ENCODE measurements at places on chromosomes 11 and 22.

- H3K27ac ChIP-seq: no peak overlapping the region
- no peak overlapping the region for H3K4me3 ChIP-seq
- H3K27me3 ChIP-seq: peaks cover 6% of the 10 kb centered on the region
- DNase-seq: peak; percentile 60
These were observed 20.8 kb downstream of the ARVCF start for GRCh38 chr22:19995611-19996339.

DNA sequence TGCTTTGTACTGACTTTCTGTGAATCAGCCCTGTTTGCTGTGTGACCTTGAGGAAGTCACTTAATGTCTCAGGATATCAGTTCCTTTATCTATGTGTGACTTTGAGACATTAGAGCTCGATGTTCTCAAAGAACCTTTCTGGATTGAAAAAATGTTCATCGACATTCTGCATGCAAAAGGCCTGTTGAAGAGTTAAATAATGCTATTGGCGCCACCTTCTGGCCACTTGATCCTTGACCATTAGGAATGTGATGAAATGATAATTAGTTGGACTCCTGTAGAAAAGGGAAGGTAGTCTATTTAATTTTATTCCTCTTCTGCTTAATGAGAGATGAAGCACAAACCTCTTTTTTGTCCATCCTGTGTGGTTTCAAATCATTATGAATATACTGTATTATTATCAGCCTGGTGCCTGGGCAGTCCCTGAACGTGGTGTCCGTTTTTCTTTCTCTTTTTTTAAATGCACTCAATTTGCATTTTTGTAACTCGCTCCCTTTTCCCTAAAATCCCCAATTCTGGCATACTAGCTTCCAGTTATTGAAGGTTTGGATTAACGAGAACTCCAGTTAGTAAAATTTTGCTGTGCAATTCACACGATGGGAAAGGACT, 20.7 kb downstream of the ELF5 start:
- no peak overlapping the region for H3K27ac ChIP-seq
- H3K4me3 ChIP-seq: no peak overlapping the region
- no peaks in the 10 kb centered on the region for H3K36me3 ChIP-seq

DNA sequence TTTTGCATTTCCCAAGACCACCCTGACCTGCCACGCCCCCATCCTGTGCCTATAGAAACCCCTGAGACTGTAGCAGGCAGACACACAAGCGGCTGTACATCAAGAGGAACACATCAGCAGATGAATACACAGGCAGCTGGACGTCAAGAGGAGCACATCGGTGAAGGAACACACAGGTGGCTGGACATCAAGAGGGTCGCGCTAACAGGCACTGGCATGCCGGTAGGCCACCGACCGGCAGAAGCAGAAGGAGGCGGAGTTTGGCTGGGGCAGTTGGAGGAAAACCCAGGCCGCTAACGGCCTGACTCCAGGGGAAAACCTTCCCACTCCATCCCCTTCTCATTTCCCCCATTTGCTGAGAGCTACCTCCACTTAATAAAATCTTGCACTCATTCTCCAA, 5.4 kb upstream of the IPO7 start:
- H3K4me1 ChIP-seq: no peaks in the 10 kb centered on the region
- no peak overlapping the region for H3K4me3 ChIP-seq
- no peak for DNase-seq
- H3K27ac ChIP-seq: no peak overlapping the region
- no peaks in the 10 kb centered on the region for H3K27me3 ChIP-seq

- no peak overlapping the region for H3K27ac ChIP-seq
- H3K4me3 ChIP-seq: no peak overlapping the region
- peaks cover 4% of the 10 kb centered on the region for H3K36me3 ChIP-seq
- no peak for DNase-seq
- no peaks in the 10 kb centered on the region for H3K27me3 ChIP-seq
- H3K4me1 ChIP-seq: no peaks in the 10 kb centered on the region
These were observed 53.3 kb downstream of the BLID start for GRCh38 chr11:122062763-122063162.

DNA sequence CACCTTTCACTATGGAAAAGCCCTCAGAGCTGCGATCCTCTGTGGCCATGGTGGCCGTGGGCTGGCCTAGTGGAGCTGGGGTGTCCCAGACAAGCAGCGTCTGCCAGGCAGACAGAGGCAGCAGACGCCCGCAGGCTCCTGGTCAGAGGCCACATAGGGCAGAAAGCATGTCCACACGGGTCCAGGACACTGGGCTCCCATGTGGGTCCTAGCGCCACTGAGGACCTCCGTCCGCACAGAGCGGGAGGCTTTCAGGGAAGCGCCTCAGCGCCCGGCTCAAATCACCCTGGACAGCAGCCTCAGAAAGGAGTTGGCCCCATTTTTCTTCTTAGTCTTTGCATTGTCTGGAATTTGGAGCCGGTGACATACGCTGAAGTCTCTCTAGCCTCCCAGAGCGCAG, 389.7 kb downstream of the BRD1 start:
- no peak for DNase-seq
- H3K27ac ChIP-seq: no peak overlapping the region
- H3K4me1 ChIP-seq: no peaks in the 10 kb centered on the region
- no peak overlapping the region for H3K4me3 ChIP-seq
- H3K27me3 ChIP-seq: no peaks in the 10 kb centered on the region

GRCh38 chr11:134743820-134744195, 331.8 kb upstream of the B3GAT1 start:
- peaks cover 7% of the 10 kb centered on the region for H3K4me1 ChIP-seq
- H3K4me3 ChIP-seq: no peak overlapping the region
- DNase-seq: no peak

All from astrocyte (in vitro differentiated cells and primary cell).